ENCODE measurements at places on chromosomes 2 and 18.

- no peak for DNase-seq
Measured at GRCh38 chr2:133885847-133886246, 317.6 kb upstream of the NCKAP5 start.

- peak; percentile 63 for DNase-seq
Measured at GRCh38 chr18:79950515-79951341, 725 bp downstream of the SLC66A2 start.

GRCh38 chr2:118847762-118848172 is 319 bp upstream of the EN1 start:
- DNase-seq: peak; percentile 59

DNA sequence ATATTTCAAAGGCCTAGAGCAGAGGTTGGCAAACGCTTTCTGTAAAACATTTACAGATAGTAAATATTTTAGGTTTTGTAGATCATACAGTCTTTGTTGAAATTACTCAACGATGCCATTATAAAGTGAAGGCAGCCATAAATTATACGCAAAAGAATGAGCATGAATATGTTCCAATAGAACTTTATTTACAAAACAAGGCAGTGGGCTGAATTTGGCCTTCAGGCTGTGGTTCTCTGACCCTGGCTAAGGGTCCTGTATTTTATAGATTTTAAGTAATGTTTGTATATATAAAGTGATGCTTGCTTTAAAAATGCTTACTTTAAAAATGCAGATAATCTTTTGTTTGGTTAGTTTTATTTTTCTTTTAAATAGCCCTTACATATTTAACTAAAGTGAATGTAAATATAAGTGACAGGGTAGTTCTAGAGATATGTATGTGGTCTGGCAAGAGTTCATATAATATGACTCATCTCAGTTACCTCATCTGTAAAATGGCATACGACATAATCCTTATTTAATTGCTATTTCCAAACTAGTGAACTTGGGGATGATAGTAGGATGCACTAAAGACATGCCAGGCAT is 51.7 kb upstream of the ATP5MC3 start:
- no peak for DNase-seq

DNA sequence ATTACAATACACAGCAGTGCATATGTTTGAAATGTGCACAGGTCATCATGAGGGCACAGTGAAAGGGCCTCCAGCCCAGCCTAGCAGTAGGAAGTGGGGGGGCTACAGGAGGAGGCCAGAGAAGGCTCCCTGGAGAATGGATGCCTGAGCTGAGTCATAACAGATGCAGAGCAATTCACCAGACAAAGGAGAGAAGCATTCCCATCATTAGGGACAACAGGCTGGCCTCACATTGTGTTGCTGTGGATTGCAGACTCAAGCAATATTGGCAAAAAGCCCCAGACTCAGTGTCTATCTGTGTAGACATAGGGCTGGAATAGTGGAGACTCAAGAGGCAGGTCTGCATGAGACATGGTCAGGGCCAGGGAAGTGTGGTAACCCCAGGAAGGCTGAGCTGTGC is 329.9 kb downstream of the DLGAP1 start:
- no peak for DNase-seq

DNA sequence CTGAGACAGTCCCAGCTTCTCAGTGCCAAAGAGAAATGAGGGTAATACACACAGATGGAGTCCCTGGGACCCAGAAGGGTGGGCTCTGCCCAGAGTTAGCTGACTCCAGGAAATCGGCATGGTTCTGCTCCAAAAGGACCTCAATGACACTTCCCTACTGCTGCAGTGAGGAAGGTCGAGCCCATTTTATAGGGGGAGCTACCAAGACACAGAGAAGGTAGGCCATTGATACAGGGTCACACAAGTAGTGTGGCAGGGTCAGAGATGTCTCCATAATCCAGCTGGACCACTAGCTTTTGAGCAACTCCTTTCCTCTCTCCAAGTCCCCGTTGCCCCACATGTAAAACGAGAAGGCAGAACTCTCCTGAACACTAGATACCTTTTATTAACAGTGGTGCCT is 276.9 kb downstream of the MYCN start:
- DNase-seq: no peak

DNA sequence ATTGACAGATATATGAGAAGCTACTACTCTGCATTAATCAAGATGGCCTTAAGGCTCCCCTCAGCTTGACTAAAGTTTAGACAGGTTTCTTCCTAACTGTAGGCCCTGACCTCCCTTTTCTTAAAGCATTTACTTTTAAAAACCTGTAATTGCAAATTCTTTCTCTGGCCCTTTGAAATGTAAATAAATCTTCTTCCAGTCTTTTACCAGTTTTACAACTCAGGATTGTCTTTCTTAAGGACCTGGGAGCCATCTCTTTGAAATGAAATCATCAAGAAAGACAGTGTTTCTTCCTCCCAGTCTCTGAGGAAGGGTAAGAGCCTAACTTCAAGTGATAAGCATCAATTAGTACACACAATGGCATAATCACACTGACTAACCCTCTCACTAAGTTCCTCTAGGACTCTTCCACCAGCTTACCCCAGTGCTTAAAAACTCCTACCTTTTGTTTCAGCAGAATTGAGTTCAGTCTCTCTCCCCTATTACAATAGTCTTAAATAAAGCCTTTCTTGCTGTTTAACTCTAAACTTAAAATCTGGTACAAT is 58.7 kb upstream of the CDH20 start:
- no peak for DNase-seq

- no peak for DNase-seq
Measured at GRCh38 chr2:38214209-38214717, 138.3 kb upstream of the CYP1B1 start.

- DNase-seq: no peak
Measured at GRCh38 chr2:235638541-235639427, 144.9 kb downstream of the AGAP1 start.

GRCh38 chr2:238916176-238916874 is 68.4 kb downstream of the TWIST2 start:
- DNase-seq: no peak

- no peak for DNase-seq
Measured at GRCh38 chr2:38875227-38875575, 533 bp downstream of the DHX57 start.

DNA sequence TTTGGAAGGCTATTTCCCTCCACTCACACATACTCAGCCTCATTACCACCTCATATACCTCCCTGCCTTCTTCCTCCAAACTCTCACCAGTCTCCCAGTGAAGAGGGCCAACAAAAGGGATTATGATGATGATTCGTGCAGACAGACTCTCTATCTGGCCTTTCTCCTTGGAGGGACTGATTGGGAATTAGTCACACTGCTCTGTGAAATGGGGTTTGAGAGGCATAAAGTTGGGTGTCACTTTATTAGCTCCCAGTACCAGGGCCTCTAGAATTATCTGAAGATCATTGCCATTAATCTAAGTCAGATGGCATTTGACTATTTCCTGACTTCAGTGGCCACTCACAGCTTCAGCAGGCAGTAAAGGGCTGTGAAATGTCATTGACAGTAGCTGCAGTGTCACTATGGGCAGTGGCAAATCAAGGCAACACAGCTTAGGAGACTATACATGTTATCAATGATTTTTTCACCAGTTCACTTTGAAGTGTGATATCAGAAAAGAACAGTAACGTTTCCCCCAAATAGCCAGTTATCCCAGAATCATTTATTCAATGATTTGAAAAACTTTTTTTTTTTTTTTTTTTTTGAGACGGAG is 17.4 kb downstream of the CNRIP1 start:
- no peak for DNase-seq

DNA sequence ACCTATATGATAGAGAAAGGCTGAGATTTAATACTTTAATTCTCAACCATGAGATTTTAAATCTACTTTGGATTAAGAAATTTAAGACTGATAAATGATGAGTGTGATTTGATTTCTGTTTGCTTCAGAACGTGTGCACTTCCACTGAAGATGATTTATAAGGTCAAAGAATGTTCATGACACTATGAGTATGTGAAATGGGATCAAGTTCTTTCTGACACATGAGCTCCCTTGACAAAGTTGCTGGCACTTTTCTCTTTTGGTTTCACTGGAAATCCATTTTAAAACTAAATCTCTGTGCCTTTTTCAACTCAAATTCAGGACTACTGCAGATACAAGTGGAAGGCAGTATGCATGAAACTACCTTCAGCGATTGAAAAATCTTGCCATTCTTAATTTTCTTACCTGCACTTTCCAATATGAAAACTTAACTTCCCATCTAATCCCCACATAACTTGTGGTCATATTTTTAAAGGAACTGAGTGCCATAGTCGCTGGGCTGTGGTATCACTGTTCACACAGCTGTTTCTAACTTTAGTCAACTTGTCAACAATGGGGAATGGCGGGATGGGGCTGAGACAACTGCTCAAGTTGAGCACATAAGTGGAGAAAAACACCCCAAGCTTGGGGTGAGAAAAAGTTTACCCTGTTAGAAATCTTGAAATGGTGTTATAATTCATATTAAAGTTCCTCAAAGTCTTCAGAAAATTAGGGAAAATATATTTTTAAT is 51.8 kb upstream of the TTN start:
- no peak for DNase-seq

- DNase-seq: no peak
Measured at GRCh38 chr2:9086465-9086864, 83.0 kb upstream of the MBOAT2 start.

DNA sequence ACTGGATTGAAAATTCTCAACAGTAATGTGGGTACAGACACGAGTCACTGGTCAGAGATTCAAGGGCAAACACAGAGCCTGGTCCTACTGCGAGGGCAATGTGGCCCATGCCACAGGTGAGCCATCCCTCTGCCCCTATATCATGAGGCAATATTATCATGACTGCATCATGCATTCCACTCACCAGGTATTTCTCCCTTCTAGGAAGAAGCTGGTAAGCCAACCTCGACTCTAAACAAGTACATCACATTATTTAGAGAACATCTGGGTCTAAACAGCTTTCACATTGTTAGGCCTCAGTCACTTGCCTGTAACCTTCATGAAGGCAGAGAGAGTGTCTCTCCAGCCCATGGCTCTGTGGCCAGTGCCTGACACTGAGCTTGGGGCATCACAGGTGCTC is 14.6 kb upstream of the RPL31 start:
- DNase-seq: no peak

- DNase-seq: no peak
Measured at GRCh38 chr2:240639566-240639965, 14.3 kb downstream of the GPR35 start.

- DNase-seq: no peak
Measured at GRCh38 chr2:146265656-146266055, 1579.2 kb upstream of the ACVR2A start.

- DNase-seq: no peak
Measured at GRCh38 chr2:78118037-78118436, 595.9 kb upstream of the LRRTM4 start.

DNA sequence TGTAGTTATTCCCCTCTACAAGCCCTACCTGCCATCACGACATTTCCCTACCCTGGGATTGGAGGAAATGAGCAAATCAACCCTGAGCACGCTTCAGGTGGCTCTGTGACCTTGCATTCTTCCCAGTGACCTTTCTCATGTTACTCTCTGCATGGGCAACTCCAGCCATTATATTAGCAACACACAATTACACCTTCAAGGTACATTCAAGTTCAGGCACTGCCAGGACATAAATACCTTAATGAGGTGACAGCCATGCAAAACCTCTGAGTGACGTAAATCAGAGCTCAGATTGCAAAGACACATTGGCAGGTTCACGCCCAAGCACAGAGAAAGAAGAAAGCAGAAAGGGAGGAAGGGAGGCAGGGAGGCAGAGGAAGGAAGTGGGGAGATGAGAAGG is 68.7 kb upstream of the ALK start:
- DNase-seq: no peak

- DNase-seq: no peak
Measured at GRCh38 chr2:122414902-122415301, 659.5 kb downstream of the TSN start.

DNA sequence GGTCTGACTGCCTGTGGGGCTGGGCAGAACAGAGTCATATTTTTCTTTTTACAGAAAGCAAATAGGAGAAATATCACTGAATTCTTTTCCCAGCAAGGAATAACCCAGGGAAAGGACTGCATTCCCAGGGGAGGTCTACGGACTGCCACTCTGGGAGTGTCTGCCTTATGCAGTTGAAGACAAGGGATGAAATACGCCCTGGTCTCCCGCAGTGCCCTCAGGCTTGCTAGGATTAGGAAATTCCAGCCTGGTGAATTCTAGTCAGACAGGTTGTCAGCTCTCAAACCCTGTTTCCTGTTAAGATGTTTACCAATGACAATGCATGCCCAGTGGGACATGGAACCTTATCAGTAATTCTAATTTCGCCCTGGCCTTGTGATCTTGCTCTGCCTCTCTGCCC is 30.3 kb upstream of the PDK1 start:
- no peak for DNase-seq

GRCh38 chr2:216765761-216766262 is 70.5 kb upstream of the IGFBP5 start:
- no peak for DNase-seq

DNA sequence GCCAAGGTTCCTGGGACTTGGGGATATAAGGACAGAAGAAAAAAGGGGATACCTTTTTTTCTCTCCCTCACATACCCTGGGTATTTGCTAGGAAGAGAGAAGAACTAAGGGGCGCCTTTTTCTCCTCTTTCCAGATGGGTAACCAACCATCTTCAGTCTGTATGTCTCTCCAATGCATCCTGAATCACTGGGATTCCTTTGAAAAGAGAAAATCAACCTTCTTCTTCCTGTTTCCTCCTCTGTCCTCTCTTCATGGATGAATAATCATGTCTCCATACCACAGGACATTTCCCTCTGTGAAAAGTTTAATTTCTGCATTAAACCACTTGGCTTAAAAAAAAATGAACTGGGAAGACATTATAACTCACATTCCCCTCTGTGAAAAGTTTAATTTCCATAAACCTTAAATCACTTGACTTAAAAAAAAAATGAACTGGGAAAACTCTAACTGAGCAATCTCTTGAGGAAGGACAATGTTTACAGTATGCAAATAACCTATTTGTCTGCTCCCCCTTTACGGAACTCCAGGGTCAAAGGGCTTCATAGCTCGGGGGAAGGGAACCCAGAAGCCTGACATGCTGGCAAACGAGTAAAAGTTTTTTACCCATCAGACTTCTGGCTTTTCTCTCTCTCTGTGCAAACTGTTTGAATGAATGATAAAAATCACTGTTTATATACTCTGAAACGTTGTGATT is 56.7 kb upstream of the FAM98A start:
- DNase-seq: no peak

GRCh38 chr2:233010569-233011267 is 2.3 kb downstream of the NGEF start:
- DNase-seq: no peak

- DNase-seq: no peak
Measured at GRCh38 chr2:56410140-56410539, 226.3 kb downstream of the CCDC85A start.

GRCh38 chr2:82498777-82499443 is 1960.2 kb downstream of the SUCLG1 start:
- no peak for DNase-seq

GRCh38 chr2:86672027-86672545 is 48.0 kb upstream of the RMND5A start:
- DNase-seq: no peak

GRCh38 chr2:58983111-58983510 is 742.0 kb upstream of the FANCL start:
- no peak for DNase-seq

Measured in activated CD8-positive, alpha-beta memory T cell treated with anti-CD3 and anti-CD28 coated beads, Interleukin-2, amount 50 U/mL, for 48 hours (primary cell).